ENCODE measurements at places on chromosomes 5 and 9.

DNA sequence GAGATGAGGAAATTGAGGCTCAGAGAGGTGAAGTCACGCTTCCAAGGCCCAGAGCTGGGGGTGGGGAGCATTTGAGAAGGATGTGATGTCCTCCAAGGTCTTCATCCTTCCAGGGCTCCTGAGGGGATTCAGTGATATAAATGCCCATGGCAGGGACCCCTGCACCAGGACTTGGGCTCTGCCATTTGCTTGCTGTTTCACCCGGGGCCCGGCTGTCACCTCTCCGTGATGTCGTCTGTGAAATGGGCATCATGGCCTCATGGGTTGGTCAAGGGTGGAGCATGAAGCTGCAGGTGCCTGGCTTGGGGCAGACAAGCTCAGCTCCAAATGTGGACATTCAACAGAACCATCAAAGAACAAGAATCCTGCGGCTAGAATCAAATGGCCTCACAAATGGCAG is 253.1 kb downstream of the PBX3 start:
- H3K4me1 ChIP-seq, result no peaks in the 10 kb centered on the region
- DNase-seq, result no peak
- no peak overlapping the region for H3K4me3 ChIP-seq
- H3K27ac ChIP-seq, result no peak overlapping the region
- H3K36me3 ChIP-seq, result no peaks in the 10 kb centered on the region

DNA sequence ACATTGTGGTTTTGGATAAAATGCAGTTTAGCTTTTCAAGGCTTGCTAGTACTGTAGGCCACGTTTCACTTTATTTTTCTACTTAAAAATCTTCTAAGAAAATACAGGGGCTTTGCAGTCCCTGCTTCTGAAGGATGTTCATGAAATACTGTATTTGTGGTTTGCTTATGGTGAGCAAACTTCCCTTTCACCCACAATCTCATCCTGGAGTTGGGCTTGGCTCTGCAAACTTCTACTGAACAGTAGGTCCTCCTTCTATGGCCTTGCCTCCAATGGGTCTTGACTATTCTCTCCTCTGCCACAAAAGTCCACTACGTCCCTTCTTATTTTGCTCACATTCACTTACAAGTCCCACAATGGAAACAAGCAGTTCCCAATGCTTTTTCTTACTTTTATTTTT is 502.7 kb upstream of the KLF4 start:
- H3K27me3 ChIP-seq, result no peaks in the 10 kb centered on the region
- H3K4me3 ChIP-seq, result no peak overlapping the region

GRCh38 chr9:71072587-71072986 is 48.8 kb downstream of the TRPM3 start:
- no peak overlapping the region for H3K27ac ChIP-seq
- H3K4me3 ChIP-seq, result no peak overlapping the region
- no peaks in the 10 kb centered on the region for H3K36me3 ChIP-seq
- H3K27me3 ChIP-seq, result no peaks in the 10 kb centered on the region
- no peak for DNase-seq

DNA sequence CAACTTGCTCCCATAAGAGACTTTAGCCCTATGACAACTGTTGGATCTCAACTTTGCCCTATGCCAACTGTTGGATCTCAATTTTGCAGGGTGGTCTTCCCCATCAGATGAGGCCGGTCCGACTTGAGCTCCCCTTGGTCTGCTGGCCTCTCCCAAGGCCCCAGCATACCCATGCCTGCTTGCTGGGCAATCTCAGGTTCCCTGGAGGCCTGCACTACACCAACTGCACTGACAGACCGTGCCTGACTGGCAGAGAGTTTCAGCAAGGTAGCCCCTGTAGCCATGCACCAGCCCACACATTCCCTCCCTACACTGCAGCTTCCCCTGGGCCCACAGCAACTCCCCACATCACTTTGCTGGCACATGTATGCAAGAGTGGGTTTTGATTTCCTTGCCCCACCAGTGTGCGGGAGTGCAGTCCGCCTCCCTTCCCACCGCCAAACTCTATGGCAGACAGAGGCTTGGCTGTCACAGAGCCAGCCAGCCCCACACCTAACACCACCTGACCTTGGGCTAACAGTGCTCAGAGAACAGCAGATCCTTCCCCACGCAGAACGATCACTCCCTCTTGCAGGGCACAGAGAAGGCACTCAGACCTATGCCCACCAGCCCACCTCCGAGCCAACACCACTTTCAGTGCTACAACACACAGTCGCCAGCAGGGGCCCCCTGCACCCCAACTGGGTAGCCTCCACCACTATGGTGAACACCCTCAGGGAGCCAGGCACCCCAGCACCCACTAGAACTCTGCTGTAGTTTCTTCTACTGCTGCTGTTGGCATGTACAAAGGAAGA is 279.9 kb upstream of the COX7C start:
- H3K27ac ChIP-seq, result no peak overlapping the region
- H3K27me3 ChIP-seq, result no peaks in the 10 kb centered on the region
- H3K4me3 ChIP-seq, result no peak overlapping the region
- no peak for DNase-seq

GRCh38 chr9:123757960-123758359 is 172.0 kb downstream of the DENND1A start:
- H3K36me3 ChIP-seq, result no peaks in the 10 kb centered on the region
- peaks cover 10% of the 10 kb centered on the region for H3K4me1 ChIP-seq
- no peak overlapping the region for H3K27ac ChIP-seq
- H3K27me3 ChIP-seq, result no peaks in the 10 kb centered on the region

DNA sequence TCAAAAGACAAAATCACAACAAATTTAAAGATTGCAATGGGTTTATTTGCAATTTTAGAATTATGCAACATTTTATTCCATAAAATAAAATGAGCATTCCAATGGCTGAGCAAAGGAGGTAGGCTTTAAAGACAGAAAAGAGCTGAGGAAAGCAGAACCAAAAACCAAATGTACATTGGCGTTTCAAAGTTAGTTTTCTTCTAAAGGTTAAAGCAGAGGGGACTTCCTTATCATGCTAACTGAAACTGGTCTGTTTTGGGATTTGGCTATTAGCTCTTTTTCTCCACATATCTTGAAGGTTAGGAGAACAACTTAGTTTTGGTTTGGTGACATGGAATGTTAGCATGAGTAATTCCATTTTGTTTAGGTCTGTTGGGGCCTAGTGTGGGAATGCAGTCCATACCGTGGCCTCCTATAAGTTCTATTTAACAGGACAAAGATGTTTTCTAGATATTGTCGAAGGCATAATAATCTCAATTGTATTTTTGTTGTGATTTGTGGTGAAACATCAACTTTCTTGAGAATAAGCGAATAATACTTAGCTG is 20.3 kb downstream of the DCP2 start:
- no peak overlapping the region for H3K4me3 ChIP-seq
- H3K4me1 ChIP-seq, result peaks cover 1% of the 10 kb centered on the region
- no peak overlapping the region for H3K27ac ChIP-seq
- no peak for DNase-seq

- H3K27me3 ChIP-seq, result no peaks in the 10 kb centered on the region
- peaks cover 5% of the 10 kb centered on the region for H3K4me1 ChIP-seq
- H3K4me3 ChIP-seq, result peak overlapping the region; percentile 82
- DNase-seq, result no peak
Measured at GRCh38 chr5:55535199-55535905, 588 bp upstream of the PLPP1 start.

- no peak overlapping the region for H3K4me3 ChIP-seq
- no peaks in the 10 kb centered on the region for H3K36me3 ChIP-seq
- peaks cover 1% of the 10 kb centered on the region for H3K4me1 ChIP-seq
- H3K27ac ChIP-seq, result no peak overlapping the region
Measured at GRCh38 chr5:77355080-77355479, 137.0 kb downstream of the WDR41 start.

GRCh38 chr5:169412831-169413230 is 111.9 kb upstream of the SLIT3 start:
- no peaks in the 10 kb centered on the region for H3K4me1 ChIP-seq
- no peaks in the 10 kb centered on the region for H3K36me3 ChIP-seq
- no peak overlapping the region for H3K4me3 ChIP-seq
- H3K27ac ChIP-seq, result no peak overlapping the region
- no peak for DNase-seq
- no peaks in the 10 kb centered on the region for H3K27me3 ChIP-seq

DNA sequence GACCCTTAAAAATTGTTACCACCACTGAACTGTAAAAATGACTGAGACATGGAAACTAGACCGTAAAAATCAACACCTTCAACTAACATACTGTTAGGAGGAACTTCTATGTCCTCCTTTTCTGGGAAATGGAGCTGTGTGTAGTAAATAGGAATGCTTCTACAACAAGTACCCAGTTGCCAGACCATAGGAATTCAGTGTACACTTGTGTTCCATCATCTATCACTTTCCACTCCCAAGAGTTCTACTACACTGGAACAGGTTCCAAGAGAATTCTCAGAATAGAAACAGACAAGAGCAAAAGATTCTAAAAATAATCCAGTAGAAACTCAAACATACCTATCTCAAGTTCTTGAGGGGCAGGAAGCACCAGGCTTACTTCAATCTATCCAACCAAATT is 23.6 kb downstream of the UBAP2 start:
- no peak overlapping the region for H3K4me3 ChIP-seq
- no peak overlapping the region for H3K27ac ChIP-seq
- no peaks in the 10 kb centered on the region for H3K36me3 ChIP-seq
- peaks cover 3% of the 10 kb centered on the region for H3K4me1 ChIP-seq
- no peaks in the 10 kb centered on the region for H3K27me3 ChIP-seq

GRCh38 chr5:57193757-57194413 is 20.0 kb downstream of the GPBP1 start:
- no peak overlapping the region for H3K27ac ChIP-seq
- no peaks in the 10 kb centered on the region for H3K27me3 ChIP-seq
- no peak overlapping the region for H3K4me3 ChIP-seq
- DNase-seq, result no peak
